ENCODE measurements at places on chromosomes 16 and 17. TPM values are rescaled to one million over a fixed set of nuclear protein-coding genes. Genes with fewer than 3 reads are reported as not detected.

Gene MAPT
- 7.4 TPM for polyA plus RNA-seq

Gene PIGL
- polyA plus RNA-seq: 23.3 TPM

Gene CXCL16
- 10.1 TPM for polyA plus RNA-seq

Gene PRR29
- 4.1 TPM for polyA plus RNA-seq

Gene ST6GALNAC2
- 5.8 TPM for polyA plus RNA-seq

Gene MON1B
- 24.4 TPM for polyA plus RNA-seq

Gene GOSR1
- polyA plus RNA-seq: 60.7 TPM

Gene TXNL4B
- polyA plus RNA-seq: 20.2 TPM

Gene RNF227
- polyA plus RNA-seq: 4.8 TPM

DNA sequence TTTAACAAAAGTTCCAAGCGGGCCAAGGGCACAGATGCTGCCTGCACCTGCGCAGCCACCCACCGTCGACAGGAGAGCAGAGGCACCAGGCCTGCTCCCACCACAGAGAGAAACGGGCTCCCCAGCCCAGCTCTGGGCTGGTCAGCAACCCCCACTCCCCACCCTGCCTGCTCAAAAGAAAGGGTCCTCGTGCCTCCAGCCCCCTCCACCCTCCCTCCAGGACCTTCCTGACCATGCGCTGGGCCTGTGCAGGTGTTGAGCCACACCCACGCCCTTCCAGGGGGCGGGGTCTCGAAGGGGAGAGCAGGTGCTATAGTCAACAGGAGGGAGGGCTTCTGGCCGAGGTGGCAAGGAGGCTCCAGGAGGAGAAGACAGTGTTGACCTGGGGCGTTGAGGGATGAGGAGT lies 25.3 kb downstream of the ZNF778 start:
- DNase-seq: no peak

- no peak for DNase-seq
Measured at GRCh38 chr16:54340531-54340930, 53.9 kb upstream of the IRX3 start.

DNA sequence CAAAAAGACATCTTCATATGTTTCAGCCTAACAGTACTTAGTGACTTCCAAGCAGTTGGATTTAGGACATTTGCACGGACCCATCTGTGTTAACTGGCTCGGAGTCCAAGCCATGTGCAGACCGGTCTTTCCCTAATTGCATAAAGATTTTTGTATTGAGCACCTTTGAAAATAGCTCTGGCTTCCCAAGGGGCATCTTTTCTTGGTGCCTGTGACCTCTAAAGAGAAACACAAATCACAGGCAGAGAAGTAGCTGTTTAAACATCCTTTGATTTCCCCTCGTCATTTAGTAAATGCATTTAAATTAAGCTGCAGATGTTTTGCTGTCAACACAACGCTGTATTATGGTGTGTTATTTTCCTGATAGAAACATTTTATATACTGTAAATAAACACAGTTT lies 288.2 kb upstream of the SALL1 start:
- DNase-seq: no peak

DNA sequence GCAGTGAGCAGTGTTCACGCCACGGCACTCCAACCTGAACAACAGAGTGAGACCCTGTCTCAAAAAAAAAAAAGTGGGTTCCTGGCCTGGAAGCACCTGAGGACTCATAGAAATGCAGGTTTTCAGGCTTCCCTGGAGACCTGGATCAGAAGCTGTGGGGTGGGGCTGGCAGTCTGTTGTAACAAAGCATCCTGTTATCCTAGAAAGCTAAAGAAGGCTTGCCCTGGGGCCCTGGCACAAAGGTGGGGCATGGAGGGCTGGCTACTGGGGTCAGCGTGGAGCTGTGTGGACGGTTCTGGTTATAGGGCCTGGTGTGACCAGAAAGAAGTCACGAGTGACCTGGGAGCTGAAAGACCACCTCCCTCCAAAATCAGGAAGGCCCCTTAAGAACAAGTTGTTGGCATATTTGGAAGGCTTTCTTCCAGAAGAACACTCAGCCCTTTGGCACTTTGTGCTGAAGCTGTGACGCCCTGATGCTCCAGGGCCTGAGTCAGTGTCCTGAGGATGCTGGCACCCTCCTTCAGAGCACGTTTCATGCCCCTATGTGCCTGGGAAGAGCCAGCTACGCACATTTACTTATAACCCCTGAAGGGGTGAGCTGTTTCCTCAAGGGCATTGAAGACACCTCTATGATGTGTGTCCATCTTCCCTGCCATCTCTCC lies 6.2 kb downstream of the CRISPLD2 start:
- no peak for DNase-seq

- no peak for DNase-seq
Measured at GRCh38 chr16:86354641-86355513, 155.4 kb upstream of the FOXF1 start.

- DNase-seq: peak; percentile 39
Measured at GRCh38 chr16:89246903-89247733, 29.6 kb downstream of the ZNF778 start.

- no peak for DNase-seq
Measured at GRCh38 chr16:12324152-12324551, 347.6 kb downstream of the SNX29 start.

GRCh38 chr17:17420082-17420481 lies 56.7 kb upstream of the MED9 start:
- DNase-seq: no peak

GRCh38 chr17:38416840-38417209 lies 11.4 kb upstream of the ARHGAP23 start:
- DNase-seq: no peak

- DNase-seq: no peak
Measured at GRCh38 chr17:82019690-82020571, 2.7 kb downstream of the CENPX start.

All from renal cortex interstitium (tissue), 15 donors.